Aorta (tissue), 5 donors: ENCODE measurements at places on chromosomes 12 and 14. TPM values are rescaled to one million over a fixed set of nuclear protein-coding genes. Genes with fewer than 3 reads are reported as not detected.

DNA sequence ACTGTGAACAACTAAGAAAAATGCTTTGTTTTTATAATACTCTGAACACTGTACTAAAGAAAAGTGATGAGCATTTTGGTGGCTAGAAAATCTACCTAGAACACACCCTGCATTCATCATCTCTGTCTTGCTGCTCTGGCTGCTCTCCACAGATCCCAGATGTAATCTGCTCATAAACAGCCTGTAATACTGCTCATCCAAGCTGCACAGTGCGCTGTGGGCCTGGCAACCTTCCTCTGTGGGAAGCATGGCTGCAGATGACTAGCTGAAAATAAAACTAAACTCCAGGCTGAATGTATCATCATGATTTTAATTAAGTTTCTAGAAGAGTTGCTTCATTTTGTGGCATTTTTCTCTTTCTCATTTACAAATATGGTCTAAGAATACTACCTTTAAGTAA is 200.7 kb downstream of the SLC2A13 start:
- no peak for DNase-seq

Gene LARP4
- 54.9 TPM for total RNA-seq

- DNase-seq, result no peak
Observed at GRCh38 chr12:120940799-120941198, 36.6 kb upstream of the SPPL3 start.

DNA sequence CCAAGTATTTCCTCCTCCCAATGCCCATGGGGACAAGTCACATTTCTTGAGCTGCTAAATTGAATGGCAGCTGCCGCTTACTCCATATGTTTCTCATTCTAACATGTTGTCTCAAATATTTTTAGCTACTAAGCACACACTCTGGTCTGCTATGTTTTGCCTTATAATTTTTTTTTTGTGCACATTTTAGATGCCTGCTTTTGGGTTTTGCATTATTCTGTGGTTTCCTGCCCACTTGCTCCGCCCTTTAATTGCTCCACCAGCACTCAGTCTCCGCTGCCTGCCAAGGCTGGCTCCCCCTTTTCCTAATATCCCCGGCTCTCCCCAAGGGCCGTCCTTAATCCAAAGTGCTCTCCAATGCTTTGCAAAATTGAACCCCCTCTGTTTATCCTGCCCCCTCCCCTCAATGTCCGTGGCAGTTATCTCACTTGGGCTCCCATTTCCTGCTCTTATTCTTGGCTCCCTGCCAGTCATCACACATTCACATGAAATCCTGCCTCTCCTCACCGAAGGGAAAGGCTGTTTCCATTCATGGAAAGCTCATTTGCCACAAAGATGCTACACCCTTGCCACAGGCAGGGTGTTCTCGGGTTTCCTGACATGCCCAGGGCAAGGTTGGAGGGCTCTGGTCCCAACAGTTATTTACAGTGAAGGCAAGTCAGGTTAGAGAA is 79.4 kb downstream of the C12orf75 start:
- peak; percentile 70 for DNase-seq

GRCh38 chr14:69299286-69300035 is 39.5 kb downstream of the GALNT16 start:
- no peak for DNase-seq

- DNase-seq, result no peak
Observed at GRCh38 chr14:43132441-43132840, 1374.6 kb downstream of the FSCB start.

GRCh38 chr14:95551435-95551834 is 16.6 kb downstream of the GLRX5 start:
- no peak for DNase-seq

Gene KRT79
- total RNA-seq, result not detected

DNA sequence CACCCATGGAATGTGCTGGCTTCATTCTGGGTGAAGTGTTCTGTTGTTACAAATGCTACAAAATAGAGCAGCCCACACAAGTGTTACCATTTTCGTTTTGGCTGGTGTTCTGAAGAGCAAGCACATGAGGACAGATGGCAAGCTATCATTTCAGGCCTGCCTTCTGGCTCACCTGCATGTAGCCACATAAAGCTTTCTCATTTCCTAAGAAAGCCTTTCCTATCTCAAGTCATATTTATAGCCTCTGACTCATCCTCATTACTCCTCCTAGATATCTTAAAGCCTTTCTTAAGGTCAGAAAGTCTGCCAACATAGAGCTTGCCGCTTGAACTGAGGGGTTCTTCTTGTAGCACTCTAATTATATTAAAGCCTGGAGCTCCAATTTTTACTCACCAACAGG is 89.0 kb downstream of the PTPRR start:
- no peak for DNase-seq

Gene RHEBL1
- total RNA-seq, result 0.55 TPM

DNA sequence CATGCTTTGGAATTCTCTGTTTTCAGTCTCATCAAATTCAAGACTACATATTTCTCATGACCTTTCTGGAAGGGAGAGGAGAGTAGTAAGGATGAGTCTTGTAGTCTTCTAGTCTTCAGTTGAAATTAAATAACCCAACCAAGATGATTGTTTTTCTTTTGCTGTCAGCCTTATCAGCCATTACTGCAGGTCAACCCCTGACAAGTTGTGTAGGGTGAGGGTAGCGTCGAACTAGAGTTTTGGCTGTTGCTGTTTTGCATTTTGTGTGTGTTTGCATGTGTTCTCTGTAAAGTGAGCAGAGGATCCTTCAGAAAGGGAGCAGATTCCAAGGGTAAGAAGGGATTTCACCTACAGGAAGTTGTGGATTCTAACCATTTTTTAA is 28.4 kb downstream of the DIP2B start:
- DNase-seq, result no peak

- DNase-seq, result no peak
Observed at GRCh38 chr14:61749867-61750266, 12.4 kb upstream of the SNAPC1 start.

GRCh38 chr14:92473969-92474535 is 39.5 kb upstream of the RIN3 start:
- no peak for DNase-seq

Gene PAH
- not detected for total RNA-seq

GRCh38 chr12:20194171-20194570 is 174.2 kb upstream of the PDE3A start:
- no peak for DNase-seq

GRCh38 chr12:1970331-1970900 is 33.8 kb downstream of the DCP1B start:
- no peak for DNase-seq

- no peak for DNase-seq
Observed at GRCh38 chr12:109440851-109441490, 36.1 kb downstream of the KCTD10 start.

DNA sequence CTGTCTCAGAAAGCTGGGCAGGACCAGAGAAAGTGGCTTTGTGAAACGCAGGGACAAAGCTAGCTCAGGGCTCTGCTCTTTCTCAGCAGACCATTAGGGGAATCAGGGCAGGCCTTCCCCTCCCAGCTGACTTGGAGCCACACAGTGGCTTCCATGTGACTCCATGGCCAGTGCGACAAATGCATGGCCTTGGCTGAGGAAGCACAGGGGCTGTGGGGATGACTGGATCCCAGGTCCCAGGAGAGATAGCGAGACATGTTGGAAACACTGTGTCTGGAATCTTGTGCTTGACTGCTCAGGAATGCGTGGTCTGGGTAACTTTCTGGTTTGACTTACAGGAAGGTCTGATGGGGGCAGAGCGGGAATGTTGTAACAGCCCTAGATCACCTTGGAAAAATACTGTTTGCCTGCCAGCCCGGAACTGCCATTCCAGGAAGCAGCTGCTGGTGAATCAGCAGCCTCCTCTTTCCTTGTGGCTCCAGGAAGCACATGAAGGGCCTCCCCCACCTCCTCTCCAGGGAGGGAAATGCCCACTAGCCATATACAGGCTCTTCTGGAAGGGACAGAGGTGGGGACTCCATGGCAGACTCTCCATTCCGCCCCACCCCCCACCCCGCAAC is 133.5 kb upstream of the HIF1A start:
- DNase-seq, result peak; percentile 91
